ENCODE measurements at places on chromosomes 12 and 14.

DNA sequence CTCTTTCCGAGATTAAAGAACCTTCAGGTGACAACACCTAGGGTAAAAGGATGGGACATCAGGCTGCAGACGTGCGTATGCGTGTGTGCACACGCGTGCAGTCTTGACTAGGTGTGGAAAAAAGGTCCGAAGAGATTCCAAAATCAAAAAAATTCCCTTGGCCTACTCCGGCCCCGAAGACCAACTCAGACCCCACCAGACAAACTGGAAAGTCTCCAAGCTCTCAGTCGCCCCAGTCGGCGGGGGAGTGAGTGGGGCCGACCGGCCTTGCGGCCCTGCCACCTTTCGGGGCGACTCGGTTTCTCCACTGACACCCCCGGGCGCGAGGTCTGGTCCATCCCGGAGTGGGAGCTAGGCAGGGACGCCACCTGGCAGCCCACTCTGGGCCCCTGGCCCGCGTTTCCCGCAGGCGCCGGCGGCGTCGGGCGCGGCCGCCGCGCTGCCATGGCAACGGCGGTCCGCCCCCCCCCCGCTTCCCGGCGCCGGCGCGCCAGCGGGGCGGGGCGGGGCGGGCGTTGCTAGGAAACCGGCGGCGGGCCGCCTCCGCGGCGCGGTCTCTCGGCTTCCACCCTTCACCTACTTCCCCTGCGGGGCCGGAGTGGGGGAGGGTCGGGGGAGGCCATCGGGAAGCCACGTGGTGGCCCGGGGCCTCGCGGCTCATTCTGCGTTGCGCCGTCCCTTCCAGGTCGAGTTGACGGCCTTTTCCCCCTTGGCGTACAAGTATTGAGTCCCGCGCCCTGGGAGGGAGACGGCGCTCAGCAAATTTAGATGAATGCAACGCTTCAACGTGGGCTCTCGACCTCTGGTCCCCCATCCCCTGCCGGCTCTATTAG lies 253.1 kb downstream of the EFCAB11 start:
- peak; percentile 91 for DNase-seq

DNA sequence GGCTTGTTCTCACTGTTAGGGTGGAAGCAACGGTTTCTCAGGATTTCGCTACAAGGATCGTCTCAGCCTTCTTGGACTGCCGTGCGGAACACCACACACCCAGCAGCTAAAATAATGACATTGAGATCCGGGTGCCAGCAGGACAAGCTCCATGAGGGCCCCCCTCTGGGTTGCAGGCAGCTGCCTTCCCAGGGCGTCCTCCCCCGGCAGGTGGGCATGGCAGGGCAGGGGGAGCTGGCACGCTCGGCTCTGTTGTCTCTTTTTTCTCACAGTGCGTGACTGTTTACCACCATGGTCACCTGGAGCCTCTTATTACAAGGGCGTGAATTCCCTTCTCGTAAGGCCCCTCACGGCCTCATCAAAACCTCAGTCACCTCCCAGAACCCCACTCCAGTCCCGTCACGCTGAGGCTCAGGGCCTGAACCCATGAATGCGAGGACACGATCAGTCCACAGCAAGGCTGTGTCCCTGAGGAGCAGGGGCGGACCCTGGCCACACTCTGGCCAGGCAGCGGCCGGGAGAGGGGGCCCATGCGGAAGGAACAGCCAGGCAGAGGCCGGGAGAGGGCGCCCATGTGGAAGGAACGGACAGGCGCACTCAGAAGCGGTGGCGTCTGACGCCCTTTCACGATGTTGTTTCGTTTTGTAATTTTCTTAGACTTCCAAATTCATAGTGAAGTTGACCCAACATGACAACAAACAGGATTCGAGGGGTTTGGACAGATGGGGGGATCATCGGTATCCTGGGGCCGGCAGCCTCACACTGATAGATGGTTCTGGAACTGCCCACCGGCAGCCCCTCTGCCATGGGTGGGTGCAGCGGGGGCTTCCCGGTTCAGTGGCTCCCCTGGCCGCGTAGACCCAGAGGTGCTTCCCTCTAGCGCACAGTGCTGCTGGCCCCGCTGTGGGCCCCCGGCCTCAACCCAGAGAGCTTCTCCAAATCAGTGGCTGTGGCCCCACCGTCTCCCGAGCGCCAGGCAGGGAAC lies 10.0 kb downstream of the LRCOL1 start:
- peak; percentile 57 for DNase-seq

DNA sequence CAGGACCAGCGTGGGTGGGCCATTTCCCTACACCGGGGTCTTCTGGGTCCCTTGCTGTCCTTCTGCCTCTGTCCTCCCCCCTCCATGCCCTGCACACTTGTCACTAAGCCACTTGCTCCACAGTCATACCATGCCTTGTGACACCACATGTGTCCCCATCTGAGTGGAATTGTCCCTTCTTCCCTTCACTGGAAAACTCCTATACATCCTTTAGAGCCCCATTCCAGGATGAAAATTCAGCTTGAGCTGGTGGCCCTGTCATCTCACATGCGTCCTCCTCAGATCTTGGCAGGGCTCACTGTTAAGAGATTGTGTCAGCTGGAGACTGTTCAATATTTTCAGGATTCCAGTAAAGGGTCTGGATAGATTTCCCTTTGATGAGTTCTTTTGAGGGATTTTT lies 87.4 kb downstream of the DNAH10 start:
- no peak for DNase-seq

DNA sequence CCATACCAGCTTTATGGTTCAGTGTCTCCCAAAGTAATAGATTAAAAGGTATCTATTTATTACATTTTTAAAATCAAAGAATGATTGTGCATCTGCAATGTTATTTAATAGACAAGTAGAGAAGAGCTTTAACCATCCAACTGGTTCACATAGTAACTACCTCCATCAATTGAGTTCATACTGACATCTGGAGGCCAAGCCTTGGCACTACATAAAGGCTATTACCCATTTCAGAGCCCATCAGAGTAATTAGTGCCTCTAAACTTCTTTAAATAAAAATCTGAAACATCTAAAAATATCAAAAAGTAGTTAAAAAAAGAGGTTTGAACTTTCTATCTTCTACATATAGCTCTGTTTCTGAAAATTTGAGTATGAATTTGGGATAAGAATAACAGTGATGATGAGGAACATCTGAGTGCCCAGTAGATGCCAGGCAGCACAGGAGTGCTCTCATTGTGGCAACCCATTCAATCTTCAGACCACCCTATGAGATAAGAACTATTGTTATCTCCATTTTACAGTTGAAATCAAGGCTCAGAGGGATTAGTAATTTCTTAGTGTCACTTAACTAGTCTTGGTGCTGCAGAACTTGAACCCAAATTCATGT lies 132.9 kb upstream of the DAAM1 start:
- no peak for DNase-seq

- no peak for DNase-seq
Measured at GRCh38 chr12:64181430-64182291, 40.4 kb downstream of the KICS2 start.

- no peak for DNase-seq
Measured at GRCh38 chr12:98291828-98292227, 223.6 kb upstream of the TMPO start.

GRCh38 chr12:99558109-99558508 lies 89.4 kb upstream of the GARIN6 start:
- no peak for DNase-seq

- no peak for DNase-seq
Measured at GRCh38 chr12:1591543-1591942, 2.8 kb downstream of the FBXL14 start.

DNA sequence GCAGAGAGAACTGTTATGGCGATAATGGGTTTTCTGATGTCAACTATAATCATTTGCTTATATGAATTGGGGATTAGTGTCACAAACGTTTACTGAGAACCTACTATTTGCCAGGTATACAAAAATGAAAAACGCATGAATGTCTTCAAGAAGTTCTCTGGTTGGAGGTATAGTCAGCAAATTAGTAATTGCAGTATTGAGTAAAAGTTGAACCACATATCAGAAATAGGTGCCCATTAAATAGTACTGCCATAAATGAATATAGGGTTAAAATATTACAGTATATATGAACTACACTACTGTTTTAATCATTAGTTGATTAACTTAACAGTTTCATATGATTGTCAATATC lies 60.0 kb downstream of the PTPRB start:
- DNase-seq = no peak

- DNase-seq = no peak
Measured at GRCh38 chr12:53044896-53045695, 4.8 kb upstream of the TNS2 start.

DNA sequence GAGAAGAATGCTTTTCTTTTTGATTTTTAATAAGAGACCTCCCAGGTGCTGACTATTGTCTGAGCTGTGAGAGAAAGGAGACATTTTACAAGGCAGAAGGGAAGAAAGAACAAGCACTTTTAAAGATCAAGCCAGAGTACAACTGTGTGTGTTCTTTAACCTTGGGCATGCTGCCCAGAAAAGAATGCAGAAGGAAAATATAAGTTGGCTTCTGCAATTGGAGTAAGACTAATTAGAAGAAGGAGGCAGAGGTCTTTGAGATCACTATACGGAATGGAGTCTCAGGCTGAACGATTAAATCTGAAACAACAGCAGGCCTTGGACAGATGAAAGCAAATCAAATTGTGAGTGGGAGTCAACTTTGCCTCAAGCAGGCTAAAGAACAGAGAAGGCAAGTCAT lies 230.5 kb downstream of the ATP23 start:
- no peak for DNase-seq

DNA sequence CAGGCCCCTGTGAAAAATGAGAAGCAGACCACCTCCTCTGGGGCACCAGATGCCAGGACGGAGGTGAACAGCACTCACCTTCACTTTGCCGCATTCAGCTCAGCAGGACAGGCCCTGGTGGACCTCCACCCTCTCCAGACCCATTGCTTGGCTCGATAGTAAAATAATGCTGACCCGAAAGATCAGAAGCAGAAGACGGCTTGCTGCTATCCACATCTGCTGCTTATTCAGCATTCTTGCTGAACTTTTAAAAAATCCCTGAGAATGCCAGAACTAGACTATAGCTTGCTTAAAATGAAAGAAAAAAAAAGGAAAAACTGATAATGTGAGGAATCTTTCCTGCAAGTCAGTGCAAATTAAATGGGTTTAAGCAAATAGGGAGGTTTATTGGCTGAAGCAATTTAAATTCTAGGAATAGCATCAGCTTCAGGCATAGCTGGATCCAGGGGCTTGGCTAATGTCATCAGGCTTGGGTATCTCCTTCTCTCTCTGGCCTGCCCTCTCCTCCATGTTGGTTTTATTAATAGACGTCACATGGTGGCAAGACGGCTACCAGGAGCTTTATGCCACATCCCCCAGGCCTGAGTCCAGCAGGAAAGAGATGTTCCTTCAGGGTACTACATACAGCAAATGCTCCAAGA lies 137.9 kb downstream of the SCARB1 start:
- no peak for DNase-seq

DNA sequence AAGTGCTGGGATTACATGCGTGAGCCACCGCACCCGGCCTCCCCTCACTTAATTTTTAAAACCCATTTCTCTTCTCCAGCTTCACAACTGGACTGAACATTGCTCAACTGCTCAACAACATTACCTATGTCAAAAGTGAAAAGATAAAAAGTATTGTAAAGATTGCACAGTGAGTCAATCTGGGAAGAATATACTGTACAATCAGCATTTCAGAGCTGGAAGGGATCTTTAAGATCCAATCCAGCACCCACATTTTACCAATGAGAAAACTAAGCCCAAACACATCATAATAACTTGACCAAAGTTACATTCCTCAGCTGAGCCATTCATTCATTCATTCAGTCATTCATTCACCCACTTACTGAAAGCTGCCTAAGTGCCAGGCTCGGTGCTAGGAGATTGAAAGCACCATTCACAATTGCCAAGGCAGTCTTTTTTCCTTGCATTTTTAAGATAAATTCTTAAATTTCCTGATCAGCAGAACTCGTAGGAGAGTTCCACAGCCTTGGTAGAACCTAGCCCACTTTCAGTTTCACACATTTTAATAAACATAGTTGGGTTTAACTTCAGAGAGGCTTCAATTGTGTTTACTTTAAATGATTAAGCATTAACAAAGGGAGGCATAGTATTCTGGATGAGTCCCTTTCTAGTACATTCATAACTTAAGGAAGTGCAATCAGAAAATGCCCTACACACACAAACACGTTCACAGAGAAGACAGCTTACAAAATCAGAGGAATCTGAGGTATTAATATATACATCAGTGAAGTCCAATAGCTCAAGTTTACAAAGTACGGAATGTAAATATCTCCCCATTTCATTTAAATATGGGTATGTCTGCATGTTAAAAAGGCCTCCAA lies 3.0 kb downstream of the GALNT4 start:
- no peak for DNase-seq

DNA sequence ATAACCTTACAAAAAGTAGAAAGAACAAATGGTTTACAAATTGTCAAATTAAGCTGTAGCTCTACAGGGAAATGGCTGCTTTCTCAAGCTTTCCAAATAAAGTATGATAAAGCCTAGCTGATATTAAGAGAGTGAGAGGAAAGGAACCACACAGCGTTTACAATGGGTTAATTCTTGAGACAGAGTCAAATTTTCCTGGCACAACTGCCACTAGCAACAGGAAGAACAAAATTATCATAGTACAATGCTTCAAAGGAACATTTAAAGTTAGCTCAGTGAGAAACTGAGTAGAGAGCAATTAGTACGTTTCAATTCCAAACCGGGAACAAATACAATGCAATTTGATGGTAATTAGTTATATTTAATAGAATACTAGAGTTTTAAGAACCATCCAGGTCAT lies 116.0 kb downstream of the PPP1R12A start:
- no peak for DNase-seq

DNA sequence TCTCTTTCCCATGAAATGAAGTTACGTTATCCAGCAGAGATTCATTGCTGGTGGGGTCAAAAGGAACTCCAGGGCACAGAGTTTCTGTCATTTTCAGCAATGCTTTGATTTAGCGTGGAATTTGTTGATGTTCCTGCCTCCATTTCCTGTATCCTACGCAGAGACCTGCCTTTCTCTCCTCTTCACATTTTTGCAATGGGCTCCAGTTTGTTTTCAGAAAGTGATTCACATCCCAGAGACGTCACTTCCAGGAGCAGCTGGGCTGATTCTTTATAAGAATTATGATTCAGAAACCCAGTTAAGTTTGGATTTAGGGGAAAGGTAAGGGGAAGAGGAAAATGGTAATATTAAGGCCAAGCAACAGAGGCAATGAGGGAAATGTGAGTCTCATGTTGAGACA lies 11.6 kb downstream of the RNASE10 start:
- no peak for DNase-seq

- DNase-seq = no peak
Measured at GRCh38 chr14:63616015-63616414, 25.7 kb downstream of the WDR89 start.

GRCh38 chr12:24714237-24714636 lies 234.7 kb downstream of the BCAT1 start:
- no peak for DNase-seq
